Bronchus fibroblast of lung (primary cell): ENCODE measurements at places on chromosomes 4 and X. TPM values are rescaled to one million over a fixed set of nuclear protein-coding genes. Genes with fewer than 3 reads are reported as not detected.

Gene SLC10A7
- 4.5 and 4.6 TPM in 2 replicates for total RNA-seq

Gene F9
- total RNA-seq, result not detected in 2 replicates

Gene SMIM10L2A
- 0.15 and 0.17 TPM in 2 replicates for total RNA-seq

Gene CFAP47
- total RNA-seq, result not detected in 2 replicates

Gene SATL1
- not detected in 2 replicates for total RNA-seq

Gene ATP2B3
- total RNA-seq, result not detected in 2 replicates

Gene AREG
- 10.0 and 19.0 TPM in 2 replicates for total RNA-seq

Gene GALNT7
- total RNA-seq, result 15.2 and 19.3 TPM in 2 replicates

Gene PPP2R2C
- total RNA-seq, result 0.15 and 1.0 TPM in 2 replicates

Gene TLR3
- 1.0 and 1.5 TPM in 2 replicates for total RNA-seq

Gene UGT2B11
- total RNA-seq, result not detected in 2 replicates

Gene EDA
- total RNA-seq, result 0.30 and 0.34 TPM in 2 replicates

Gene TMEM31
- total RNA-seq, result not detected in 2 replicates

Gene CCSER1
- total RNA-seq, result not detected in 2 replicates

Gene CDKL2
- 0.45 and 0.84 TPM in 2 replicates for total RNA-seq

Gene NAP1L3
- total RNA-seq, result 0.89 and 1.8 TPM in 2 replicates

Gene KLF3
- 11.4 and 12.4 TPM in 2 replicates for total RNA-seq

Gene LANCL3
- total RNA-seq, result under 0.01 and 0.17 TPM in 2 replicates

Gene ADAM29
- total RNA-seq, result not detected in 2 replicates

Gene TBX22
- total RNA-seq, result not detected in 2 replicates

Gene H2AZ1
- 934 and 957 TPM in 2 replicates for total RNA-seq

Gene CLNK
- not detected in 2 replicates for total RNA-seq

Gene ZNF595
- total RNA-seq, result 4.0 and 5.4 TPM in 2 replicates

Gene MGST2
- total RNA-seq, result 15.0 and 16.3 TPM in 2 replicates

Gene F8
- 1.0 TPM in 2 replicates for total RNA-seq

Gene FANCB
- total RNA-seq, result 3.0 and 3.9 TPM in 2 replicates

Gene BRS3
- not detected in 2 replicates for total RNA-seq

Gene TGIF2LX
- total RNA-seq, result not detected in 2 replicates

Gene L1CAM
- total RNA-seq, result 28.6 and 30.0 TPM in 2 replicates

Gene NAAA
- total RNA-seq, result 29.4 and 42.7 TPM in 2 replicates

Gene GPRIN3
- total RNA-seq, result under 0.01 TPM in 2 replicates

Gene BMP2K
- total RNA-seq, result 18.7 and 22.4 TPM in 2 replicates

Gene CTAG1A
- not detected in 2 replicates for total RNA-seq

Gene TKTL1
- not detected in 2 replicates for total RNA-seq

Gene ZGRF1
- 5.5 and 7.7 TPM in 2 replicates for total RNA-seq

Gene TRAM1L1
- 3.9 and 4.4 TPM in 2 replicates for total RNA-seq

Gene FRG2
- not detected in 2 replicates for total RNA-seq

Gene HELT
- total RNA-seq, result not detected in 2 replicates

Gene SYN1
- 0.30 and 0.50 TPM in 2 replicates for total RNA-seq

Gene PITX2
- 0.30 and 0.67 TPM in 2 replicates for total RNA-seq

Gene AFF2
- 0.15 and 0.17 TPM in 2 replicates for total RNA-seq
